NCI-H187 (cell line): ENCODE measurements at places on chromosomes 1 and 21.

DNA sequence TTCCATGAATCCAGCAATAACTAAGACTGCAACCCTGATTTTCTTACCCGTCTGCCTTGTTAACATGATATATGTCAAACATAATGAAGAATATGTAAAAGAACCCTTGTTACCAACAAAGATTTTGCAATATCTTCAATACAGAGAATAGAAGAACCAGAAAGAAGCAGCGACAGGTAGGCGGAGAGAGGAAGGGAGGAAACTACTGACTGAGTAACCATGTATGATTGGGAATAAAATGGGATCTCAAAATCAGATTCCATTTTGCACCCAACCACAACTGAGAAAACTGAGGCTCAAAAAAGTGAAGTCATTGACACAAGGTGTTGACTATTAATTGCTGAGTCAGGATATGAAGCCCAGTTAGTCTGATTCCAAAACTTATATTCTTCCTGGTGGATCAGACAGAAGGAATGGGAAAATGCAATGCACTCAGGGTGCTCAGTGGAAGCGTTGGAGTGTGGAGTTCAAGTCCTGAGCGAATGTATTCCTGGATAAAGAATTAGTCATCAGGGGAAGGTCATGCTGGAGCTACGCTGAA is 293.3 kb upstream of the GREM2 start:
- DNase-seq: no peak

GRCh38 chr1:199151634-199152425 is 513.0 kb downstream of the PTPRC start:
- no peak for DNase-seq

GRCh38 chr1:85428471-85429089 is 36.4 kb downstream of the DDAH1 start:
- no peak for DNase-seq

DNA sequence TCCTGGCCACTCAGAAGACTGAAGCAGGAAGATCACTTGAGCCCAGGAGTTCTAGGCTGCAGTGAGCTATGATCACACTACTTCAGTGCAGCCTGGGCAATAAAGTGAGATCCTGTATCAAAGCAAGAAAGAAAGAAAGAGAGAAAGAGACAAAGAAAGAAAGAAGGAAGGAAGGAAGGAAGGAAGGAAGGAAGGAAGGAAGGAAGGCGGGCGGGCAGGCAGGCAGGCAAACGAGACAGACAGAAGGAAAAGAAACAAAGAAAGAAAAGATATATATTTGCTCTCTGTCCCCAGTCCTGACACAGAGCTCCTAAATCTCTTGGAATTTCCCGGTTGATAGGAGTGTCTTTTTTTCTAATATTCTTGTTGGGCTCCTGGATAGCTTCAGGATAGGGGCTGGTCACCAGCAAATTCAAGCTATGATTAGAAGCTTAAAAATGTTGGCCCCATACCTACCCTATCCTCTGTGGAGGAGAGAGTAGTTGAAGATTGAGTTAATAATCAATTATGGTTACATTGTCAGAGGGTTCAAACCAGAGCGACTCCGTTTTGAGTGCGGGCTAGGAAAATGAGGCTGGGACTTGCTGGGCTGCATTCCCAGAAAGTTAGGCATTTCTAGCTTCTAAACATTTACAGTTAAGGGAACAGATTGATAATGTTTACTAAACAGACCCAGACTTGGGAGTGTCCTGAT is 3.3 kb upstream of the MIGA1 start:
- no peak for DNase-seq

DNA sequence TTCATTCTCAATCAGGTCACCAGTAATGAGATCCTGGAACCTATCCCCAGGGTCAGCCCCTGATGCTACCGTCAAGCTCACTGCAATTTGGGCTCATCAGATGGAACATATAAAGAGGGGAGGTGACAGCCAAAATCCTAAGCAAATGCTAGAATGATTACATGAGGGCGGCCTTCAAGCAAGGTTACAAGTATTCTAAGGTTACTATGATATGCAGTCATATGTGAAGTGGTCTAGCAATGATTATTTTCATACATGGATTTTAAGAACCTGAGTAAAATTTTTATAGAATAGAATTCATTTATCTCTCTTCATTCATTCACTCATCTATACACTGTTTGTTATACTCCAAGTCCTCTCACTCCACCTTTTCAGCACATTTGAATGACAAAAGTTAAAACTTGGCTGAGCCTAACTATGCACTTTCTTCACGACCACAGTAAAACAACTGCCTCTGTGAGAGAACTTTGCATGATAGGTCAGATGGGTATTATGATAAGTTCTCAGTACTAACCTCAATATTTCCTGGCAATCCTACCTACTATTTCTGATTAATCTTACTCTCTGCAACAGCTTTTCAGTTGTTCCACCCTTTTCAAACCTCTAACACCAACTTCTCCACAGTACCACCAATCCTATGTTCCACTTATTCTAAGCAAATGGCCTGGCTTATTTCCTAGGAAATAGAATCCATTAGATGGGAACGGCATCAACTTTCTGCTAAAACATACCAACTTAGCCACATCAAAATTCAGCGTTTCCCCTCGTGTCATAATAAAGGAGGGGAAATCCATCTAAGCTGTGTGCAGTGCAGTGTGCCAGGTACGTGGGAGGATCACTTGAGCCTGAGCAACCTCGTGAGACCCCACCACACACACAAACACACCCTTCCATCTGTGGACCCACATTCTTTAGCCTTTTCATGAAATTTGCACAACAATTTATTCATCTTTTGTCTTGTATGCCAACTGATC is 32.0 kb downstream of the LHX9 start:
- no peak for DNase-seq

DNA sequence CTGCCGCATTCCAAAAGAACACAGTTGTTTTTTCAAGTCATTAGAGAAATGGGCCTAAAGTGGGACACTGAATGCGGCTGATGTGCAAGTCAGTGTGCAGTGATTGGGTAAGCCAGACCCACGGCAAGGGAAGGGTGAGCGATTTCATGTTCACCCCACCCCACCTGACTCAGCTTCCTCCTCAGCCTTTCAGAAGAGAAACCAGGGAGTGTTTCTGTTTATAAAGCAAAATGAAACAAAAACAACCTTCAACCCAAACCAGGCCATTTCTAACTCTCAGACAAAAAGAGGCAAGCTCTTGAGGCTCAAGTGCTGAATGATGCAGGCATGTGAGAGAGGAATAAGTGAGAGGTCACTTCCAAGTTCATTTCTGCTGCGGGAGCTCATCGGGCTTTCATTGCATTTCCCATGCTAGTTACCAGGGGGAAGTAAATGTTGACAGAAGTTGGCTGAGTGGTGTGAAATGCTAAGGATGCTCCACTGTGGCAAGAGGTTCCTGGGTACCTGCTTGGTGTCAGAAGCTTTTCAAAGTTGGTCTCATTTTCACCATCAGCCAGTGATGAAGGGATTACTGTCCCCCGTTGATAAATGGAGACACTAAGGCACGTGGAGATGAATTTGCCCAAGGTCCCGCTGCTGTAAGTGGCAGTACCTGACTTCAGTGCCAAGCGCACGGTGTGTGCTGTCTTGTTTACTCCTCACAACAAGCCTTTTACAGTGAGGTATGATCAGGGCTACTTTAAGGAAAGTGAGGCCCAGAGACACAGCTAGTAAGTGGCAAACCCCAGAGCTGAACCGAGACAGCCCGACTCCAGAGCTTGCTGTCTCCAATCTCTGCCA is 29.1 kb downstream of the STPG1 start:
- no peak for DNase-seq

DNA sequence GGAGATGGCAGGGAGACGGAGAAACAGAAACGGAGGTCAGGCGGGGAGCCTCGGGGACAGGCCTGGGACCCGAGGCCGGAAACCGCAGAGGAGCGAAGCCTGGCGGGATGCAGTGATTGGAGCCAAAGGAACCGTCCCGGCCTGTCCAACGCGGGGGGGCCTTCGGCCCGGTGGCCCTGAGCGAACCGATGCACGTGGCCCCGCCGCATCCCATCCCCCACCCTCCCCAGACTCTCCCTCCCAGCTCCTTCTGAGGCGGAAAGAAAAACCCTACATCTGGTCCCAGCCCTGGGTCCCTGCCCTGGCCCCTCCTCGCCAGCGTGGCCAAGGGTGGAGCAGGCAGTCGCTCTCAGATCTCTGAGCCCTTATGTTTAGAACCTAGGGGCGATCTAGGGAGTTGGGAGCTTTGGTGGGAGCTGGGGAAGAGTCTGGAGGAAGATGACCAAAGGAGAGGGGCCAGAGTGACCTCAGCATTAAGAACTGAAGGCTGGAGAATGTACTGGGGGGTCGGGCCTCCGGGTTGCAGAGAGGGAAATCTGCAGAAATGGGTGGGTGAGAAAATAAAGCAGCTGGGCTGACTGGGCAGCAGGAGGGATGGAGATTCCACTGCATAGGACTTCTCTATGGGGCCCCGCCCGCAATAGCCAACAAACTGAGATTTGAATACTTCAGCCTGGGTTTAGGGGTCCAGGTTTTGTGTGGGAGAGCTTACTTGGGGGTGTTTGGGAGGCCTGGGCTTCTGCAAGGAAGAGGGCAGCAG is 1.5 kb upstream of the CRABP2 start:
- DNase-seq: peak; percentile 51
